ENCODE measurements at places on chromosomes 2 and 18. TPM values are rescaled to one million over a fixed set of nuclear protein-coding genes. Genes with fewer than 3 reads are reported as not detected.

ZSCAN30 gene
- 13.2 TPM for total RNA-seq

WDR35 gene
- total RNA-seq = 5.1 TPM

CCDC141 gene
- 139 TPM for total RNA-seq

FHOD3 gene
- 347 TPM for total RNA-seq

- DNase-seq = no peak
Measured at GRCh38 chr2:107418708-107419107, 408.0 kb upstream of the RGPD4 start.

DNA sequence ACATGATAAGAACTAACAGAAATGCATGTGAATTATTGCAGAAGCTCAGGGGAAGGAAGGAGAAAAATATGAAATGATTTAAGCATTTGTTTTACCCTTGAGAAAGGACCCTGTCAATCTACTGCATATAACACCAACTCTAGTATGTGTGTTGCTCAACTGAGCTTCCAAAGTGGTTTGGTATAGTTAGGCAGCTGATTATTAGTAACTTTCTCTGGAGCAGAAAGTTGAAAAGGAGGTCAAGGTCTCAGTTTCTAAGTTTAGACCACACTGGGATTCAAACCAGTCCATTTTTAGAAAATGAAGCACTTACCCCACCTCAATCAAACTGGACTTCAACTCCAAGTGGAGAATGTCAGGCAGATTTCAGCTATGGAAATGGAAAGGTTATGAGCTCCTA lies 123.3 kb upstream of the CDC42EP3 start:
- no peak for DNase-seq

DNA sequence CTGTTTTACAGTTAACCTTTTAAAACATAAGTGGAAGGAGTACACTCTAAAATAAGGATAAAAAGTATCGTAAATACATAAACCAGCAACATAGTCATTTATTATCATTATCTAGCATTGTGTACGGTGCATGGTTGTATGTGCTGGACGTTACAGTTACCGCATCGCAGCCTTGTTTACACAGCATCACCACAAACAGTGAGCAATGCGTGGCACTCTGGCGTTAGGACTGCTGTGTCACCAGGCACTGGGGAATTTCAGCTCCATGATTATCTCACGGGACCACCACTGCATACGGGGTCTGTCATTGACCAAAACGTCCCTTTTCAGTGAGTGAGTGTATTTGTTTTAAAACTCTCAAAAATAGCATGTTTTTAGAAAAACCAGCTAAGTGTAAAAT lies 103.0 kb upstream of the SNTG2 start:
- no peak for DNase-seq

DNA sequence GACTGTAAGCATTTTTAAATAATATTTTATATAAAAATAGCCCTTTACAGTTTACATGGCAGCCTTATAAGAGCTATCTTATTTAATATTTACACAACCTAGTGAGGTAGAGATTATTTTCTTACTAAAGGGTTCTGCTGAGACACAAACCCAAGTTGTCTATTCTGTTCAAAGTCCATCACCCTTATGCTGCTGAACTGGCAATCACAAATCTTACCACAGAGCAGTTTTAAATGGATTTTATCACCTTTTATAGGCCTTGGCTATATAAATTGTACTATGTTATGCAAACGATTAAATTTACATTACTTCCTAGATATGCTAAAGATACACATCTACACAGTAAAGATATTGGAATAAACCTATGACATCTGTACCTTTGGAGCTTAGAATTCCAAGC lies 40.7 kb downstream of the RBM45 start:
- DNase-seq = no peak

GRCh38 chr2:96962567-96963203 lies 23.7 kb downstream of the FAM178B start:
- no peak for DNase-seq

DNA sequence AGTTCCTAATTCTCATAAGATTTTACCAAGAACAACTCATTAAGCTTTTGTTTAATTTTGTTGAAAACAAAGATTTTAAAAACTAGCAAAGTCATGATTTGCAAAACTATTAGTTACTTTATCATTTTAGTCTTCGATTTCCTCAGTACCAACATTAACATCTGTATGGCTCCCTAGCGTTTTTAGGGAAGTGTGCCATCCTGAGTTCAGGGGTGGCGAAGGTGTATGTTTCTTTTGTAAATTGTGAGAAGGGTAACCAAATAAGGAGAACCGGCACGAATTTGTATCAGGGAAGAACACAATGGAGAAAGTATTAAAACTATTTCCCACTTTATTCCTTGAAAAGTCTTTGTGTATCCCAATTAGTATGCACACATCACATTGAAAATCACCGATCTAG lies 419.9 kb downstream of the DSC3 start:
- no peak for DNase-seq

GRCh38 chr2:76613330-76613729 lies 902.6 kb upstream of the GCFC2 start:
- no peak for DNase-seq

DNA sequence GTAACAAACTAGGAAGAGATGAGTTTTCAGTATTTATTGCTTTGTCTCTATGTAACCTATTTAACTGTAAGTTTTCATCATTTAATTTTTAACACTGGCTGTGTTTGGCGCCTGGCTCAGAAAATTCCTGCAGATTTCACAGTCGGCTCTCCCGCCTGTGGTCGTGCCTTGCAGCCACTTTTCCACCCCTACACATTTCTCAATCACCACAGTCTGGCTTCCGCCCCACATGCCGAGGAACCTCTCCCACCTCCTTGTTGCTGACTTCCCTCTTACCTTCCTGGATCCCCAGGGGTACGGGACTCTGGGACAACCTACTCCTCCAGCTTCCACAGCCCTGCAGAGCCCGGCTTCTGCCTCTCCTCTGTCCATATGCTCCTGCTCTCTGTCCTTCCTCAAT lies 41.6 kb upstream of the MGAT4A start:
- no peak for DNase-seq

Measured in left ventricle myocardium superior (tissue), 1 donor.